ENCODE measurements at places on chromosomes 1 and 21. TPM values are rescaled to one million over a fixed set of nuclear protein-coding genes. Genes with fewer than 3 reads are reported as not detected.

DNA sequence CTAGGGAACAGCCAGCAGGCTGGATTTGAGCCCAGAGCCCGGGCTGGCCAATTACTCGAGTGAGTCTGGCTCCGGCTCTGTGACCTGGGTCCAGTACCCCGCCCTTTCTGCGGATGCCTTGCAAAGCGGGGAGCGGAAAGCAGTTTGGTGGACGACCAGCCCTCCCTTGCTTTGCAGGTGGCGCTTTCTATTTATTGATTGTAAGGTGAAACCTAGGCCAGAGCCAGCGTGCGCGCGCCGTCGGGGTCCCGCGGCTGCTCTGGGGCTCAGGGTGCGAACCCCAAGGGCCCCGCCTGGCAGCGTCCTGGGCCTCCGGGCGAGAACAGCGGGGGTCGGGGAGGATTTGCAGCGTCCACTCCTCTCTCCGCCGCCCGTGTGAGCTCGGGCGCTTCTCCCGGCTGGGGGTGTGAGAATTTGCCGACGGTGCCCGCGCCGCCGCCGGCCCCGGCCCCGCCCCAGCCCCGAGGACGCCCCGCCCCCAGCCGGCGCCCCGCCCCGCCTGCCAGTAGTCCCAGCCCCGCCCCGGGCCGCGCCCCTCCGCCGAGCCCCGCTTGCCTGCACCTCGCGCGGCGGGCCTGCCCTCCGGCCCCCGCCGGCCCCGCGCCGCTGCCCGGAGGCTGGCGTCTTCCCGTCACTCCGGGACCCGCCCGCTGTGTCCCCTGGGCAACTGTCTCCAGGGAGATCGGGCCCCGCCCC lies 37.6 kb downstream of the PIK3CD start:
- DNase-seq, result peak; percentile 57

The HRNR gene
- polyA plus RNA-seq, result 0.17 TPM

- DNase-seq, result no peak
These were observed 20.4 kb downstream of the RAP1GAP start for GRCh38 chr1:21648791-21649190.

DNA sequence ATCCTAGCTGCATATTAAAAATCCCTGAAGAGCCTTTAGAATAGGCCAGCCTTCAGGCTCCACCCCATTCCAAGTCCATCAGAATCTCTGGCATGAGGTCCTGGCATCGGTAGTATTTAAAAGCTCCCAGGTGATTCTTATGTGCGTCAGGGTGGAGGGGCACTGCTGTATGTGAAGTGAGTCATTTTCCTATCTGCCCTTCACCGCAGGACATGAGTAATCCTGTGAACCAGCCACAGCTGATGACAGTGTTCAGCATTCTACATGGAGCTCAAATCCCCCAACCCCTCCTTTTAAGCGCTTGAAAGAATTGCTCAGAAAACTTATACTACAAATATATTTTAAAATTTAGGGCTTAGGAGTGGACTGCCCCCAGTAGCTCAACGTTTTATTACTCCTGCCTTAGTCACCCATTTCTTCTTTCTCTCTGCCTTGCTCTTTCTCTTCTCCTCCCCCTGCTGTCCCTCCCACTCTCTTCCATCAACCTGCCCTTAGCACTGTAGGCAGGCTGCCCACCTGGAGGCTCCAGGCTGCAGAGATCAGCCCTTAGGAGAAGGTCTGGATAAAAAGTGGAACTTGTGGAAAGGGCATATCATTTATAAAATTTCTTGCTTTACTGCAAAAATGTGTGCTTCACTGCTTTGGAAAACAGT lies 73.8 kb upstream of the ZNF281 start:
- DNase-seq, result peak; percentile 87
